ENCODE measurements at places on chromosomes 3 and 15.

DNA sequence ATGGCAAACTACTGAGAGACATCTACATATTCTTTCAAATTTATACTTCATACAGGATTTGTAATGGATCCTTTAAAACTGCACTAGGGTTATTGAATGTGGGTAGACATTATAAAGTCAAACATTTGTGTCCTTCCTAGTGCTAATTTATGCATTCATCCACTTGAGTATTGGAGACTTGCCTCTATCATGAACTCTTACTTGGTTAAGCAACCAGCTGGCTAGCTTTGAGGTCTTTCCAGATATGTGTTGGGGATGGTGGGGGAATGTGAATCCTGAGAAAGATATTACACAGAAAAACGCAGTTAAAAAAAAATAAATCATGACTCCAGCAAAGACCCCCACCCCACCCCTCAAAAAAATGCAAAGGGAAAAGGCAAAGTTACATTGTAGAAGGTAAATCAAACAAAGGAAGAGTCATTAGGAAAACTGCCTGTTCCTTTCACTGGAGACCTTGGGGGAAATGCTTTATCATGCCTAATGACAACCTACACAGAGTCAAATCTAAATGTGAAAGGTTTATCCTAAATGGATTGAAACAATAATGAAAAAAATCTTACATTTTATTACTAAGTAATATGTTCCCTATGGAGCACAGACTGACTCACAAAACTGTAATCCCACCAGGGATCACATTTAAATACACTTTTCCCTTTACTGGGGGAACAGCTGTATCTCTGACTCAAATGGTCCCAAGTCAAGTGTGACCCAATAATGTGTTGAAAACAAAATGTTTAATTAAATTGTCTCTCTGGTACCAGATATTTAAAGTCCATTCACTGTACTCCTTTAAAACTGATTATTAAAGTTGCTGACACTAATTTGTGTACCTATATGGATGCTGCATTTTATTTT is 522.3 kb downstream of the ROBO1 start:
- no peak for DNase-seq

DNA sequence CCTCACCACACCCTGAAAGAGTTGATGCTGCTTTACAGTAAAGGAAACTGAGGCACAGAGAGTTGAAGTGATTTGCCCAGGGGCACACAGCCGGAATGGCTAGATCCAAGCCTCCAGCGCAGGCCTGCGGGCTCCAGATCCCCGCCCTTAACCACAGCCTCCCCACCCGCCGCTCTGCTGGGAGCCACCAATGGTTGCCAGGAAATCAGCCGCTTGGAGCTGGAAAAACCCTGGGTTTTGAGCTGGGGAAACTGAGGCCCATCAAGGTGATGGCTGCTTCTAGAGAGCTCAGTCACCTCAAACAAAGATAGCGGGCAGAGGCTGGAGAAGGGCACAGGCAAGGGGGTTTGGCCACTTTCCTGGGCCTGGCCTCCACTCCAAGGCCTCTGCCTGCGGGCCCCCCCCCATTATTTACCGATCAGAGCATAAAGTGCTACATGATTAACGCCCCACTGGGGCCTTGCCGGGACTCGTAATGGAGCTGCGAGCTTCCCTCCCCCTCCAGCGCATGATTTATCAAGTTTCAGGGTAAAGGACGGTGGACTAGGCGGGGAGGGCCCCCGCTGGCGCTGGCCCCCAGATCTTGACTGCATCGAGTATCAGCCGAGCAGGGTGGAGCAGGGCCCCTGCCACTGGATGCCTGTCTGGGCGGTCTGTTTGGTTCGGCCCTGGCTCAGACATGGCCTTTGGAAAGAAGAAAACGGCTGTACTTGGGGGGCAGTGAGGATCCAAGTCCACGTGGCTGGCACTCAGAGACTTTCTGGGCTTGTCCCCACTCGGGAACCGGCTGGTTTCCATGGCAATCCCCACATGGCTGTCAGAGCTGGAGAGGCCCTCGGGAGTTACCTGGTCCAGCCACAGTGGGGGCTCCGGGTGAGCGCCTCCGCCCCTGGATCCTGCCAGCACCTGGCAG is 9.1 kb downstream of the PLXND1 start:
- DNase-seq, result no peak

GRCh38 chr3:172289583-172289982 is 158.7 kb downstream of the GHSR start:
- no peak for DNase-seq

DNA sequence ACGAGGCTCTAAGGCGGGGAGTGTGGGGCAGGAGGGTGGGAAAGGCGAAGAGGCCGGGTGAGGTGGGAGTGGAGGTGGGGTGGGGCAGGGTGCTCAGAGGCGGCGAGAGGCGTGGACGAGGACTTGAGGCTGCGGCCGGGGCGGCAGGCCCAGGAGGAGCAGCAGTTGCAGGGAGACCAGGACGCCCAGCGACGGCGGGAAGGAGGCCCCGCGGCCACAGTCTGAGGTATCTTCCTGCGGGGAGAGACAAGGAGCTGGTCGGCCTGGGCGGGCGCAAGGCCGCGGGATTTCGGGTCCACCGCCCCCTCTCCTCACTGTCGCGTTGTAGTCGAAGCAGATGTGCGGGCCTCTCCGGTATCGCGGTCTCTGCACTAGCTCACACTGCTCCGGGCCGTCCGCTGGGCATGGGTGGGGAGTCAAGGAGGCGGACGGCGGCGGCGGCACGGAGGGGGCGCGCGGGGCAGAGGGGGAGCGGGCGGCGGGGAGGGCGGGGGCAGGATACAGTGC is 5.3 kb upstream of the TMEM115 start:
- DNase-seq, result no peak

- DNase-seq, result no peak
These were observed 90.7 kb downstream of the IMPG2 start for GRCh38 chr3:101229681-101230080.

- DNase-seq, result peak; percentile 17
These were observed 141.5 kb upstream of the TBL1XR1 start for GRCh38 chr3:177338697-177339219.

- no peak for DNase-seq
These were observed 4.1 kb downstream of the YEATS2 start for GRCh38 chr3:183701744-183702143.

- no peak for DNase-seq
These were observed 26.3 kb upstream of the LRRN1 start for GRCh38 chr3:3772920-3773319.

DNA sequence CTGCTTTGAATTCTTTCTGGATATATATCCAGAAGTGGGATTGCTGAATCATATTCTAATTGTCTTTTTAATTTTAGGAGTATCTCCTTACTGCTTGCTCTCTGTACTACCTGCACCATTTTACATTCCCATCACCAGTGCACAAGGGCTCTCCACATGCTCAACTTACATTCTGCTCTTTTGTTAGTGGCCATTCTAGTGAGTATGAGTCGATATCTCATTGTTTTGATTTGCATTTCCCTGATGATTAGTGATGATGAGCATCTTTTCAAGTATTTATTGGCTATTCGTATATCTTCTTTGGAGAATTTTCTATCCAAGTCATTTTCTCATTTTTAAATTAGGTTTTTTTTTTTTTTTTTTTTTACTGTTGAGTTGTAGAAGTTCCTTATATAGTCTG is 29.5 kb downstream of the PFN2 start:
- no peak for DNase-seq

DNA sequence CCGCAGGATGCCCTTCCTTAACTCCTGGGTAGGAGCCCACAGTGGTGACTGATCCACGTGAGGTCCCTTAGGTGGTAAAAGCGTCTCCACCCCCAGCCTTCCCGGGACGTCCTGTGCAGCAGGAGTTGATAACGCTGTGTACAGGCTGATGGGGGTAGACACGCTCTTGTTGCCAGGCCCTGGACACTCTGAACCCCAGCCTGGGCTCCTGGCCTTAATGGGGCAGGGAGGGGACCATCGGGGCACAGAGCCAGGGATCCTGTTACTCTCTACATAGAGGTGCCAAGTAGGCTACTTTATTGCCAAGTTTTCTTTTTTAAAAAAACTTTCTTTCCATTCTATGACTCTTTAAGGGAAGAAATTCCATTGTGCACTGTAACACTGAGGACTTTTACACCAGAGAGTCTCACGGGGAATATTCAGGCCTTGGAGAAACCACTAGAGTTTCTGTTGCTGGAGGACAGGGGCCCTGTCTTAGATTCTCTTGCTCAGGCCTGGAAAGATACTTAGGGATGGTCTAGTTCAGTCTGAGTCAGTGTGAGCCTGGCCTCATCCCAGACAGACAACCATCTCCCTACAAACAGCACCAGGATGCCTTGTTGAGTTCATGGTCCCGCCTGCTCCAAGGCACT is 104.3 kb upstream of the RNU6-1 start:
- DNase-seq, result no peak

- DNase-seq, result no peak
These were observed 80.6 kb downstream of the CCR1 start for GRCh38 chr3:46127503-46127902.

DNA sequence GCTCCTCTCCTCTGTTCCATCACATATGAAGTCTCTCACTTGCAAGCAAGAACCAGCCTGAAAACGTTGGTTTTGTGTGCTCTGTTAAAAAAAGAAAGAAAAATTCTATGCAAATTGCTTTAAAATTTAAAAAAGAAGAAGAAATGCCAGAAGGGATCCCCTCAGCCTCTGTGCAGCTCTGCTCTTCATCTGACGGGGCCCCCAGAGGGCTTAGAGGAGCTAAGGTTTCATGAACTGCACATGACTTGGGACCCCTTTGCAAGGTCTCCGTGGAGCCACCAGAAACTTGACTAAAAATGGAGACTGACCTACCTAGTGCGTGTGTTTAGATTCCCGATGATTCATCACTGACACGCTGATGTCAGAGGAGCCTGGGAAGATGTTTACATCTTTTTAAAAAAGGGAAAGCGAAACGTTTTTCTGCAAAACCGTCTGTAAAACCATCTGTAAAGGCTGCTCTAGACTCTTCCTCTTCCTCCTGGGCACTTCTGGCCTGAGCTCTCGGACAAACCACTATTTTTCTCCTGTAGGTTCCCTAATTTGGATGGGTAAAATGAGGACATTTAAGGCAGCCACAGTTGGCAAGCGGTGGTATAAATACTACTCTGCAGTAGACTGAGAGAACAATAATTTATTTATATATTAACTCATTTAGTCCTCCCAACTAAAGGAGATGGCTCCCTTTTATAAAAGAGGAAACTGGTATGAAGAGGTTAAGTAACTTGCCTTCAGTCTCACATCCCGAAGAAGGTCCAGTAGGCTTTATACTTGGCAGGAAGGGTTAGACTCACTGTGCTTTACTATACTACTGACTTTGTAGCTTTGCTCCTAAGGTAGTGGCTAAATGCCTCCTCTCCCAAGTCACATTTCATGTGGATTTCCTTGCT is 67.2 kb upstream of the POLG start:
- DNase-seq, result peak; percentile 26

DNA sequence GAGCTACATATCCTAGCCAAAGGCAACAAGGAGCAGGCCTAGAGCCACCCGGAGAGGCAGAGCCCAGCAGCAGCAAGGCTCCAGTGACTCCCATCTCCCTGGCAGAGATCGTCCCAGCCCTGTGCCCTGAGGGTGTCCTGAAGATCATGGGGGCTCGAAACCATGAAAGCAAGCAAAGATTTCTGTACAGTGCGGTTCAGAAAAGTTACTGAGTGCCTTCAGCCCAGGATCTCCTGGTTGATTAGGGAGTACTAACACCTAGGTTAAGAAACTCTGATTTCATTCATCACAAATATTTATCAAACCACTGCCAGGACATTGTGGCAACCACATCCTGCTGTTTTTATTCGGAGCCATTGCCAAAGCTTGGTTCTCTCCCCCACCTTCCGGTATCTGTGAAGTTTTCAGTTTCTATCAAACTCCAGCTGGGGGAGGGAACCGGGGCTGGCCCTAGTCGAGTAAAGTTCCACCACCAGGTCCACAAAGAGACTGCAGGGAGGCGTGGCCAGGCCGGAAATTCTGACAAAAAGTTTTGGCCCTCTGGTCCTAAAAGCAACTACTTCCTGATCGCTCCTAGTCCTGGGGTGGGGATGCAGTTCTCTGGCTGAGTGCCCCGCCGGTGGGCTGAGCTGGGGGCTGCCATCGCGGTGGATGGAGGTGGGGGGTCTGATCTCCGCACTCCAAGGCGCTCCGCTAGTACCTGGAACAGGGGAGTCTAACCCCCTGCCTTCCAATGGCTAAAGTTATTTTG is 1.2 kb downstream of the RAB43 start:
- peak; percentile 57 for DNase-seq

- no peak for DNase-seq
These were observed 78.0 kb upstream of the SLC6A6 start for GRCh38 chr3:14324224-14324944.

GRCh38 chr15:89087161-89087829 is 961 bp upstream of the ABHD2 start:
- no peak for DNase-seq

DNA sequence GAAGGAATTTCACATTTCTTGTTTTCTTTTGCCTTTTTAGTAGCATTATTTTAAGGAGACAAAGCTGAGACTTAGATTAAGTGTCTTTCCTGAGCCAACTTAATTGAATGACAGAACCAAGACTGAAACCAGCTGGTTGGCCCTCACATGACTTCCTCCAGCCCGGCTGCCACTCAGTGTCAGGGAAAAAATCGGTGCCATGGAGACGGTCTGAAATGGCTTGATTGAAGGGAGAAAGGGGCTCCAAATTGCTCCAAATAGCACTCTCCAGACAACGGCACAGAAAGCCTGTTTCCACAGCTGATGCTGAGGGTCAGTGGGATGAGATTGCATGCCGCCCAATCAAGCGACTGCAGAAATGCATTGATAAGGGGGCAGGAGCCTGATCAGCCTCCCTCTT is 475.2 kb upstream of the IL12A start:
- DNase-seq, result no peak

- DNase-seq, result no peak
These were observed 288.2 kb downstream of the BCHE start for GRCh38 chr3:165549037-165549436.
